ENCODE measurements at places on chromosomes 3 and 15. TPM values are rescaled to one million over a fixed set of nuclear protein-coding genes. Genes with fewer than 3 reads are reported as not detected.
A peak's percentile ranks its signal among the peaks of the same experiment; 100 is the strongest.

GRCh38 chr3:142318331-142318730 is 92.9 kb upstream of the GK5 start:
- no peak for DNase-seq

DNA sequence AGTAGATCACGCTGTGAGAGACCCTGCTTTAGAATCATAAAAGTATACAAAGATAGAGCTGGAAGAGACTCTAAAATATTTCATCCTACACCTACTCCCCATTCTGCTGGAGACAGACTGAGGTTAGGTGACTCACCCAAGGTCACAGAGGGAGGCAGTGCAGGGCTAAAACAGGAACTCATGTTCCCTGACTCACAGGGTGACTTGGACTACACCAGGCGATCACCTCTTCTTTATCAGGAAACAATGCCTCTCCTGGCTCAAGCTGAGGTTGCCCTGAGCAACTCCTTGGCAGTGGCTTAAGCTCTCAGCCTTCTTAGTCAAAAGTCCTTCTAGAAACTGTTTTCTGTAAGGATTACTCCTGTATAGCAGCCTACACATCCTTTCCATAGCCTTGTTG is 26.4 kb upstream of the TNFAIP8L3 start:
- peak; percentile 6 for DNase-seq

DNA sequence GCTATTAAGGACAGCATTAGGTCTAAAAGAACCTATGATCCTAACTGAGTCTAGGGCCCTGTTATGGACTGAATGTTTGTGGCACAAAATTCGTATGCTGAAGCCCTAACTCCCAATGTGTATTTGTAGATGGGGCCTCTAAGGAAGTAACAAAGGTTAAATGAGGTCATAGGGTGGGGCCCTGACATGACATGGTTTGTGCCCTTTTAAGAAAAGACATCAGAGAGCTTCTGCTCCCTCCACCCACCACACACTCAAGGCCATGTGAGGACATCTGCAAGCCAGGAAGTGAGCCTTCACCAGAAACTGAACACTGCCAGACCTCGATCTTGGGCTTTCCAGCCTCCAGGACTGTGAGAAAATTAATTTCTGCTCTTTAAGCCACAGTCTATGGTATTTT is 49.2 kb downstream of the PHC3 start:
- DNase-seq = peak; percentile 40

- peak; percentile 7 for DNase-seq
Measured at GRCh38 chr3:71542521-71543370, 40.8 kb downstream of the FOXP1 start.

GRCh38 chr15:99613887-99614647 is 48.3 kb downstream of the MEF2A start:
- no peak for DNase-seq

Gene ASB14
- total RNA-seq = not detected

Gene ZNF619
- 7.4 TPM for total RNA-seq
